HT1080 (cell line): ENCODE measurements at places on chromosomes 5 and 9. TPM values are rescaled to one million over a fixed set of nuclear protein-coding genes. Genes with fewer than 3 reads are reported as not detected.
A peak's percentile ranks its signal among the peaks of the same experiment; 100 is the strongest.

SLC46A2 gene
- not detected in 2 replicates for total RNA-seq

GRCh38 chr5:66198837-66199236 is 54.7 kb downstream of the SREK1 start:
- no peak for DNase-seq

DNA sequence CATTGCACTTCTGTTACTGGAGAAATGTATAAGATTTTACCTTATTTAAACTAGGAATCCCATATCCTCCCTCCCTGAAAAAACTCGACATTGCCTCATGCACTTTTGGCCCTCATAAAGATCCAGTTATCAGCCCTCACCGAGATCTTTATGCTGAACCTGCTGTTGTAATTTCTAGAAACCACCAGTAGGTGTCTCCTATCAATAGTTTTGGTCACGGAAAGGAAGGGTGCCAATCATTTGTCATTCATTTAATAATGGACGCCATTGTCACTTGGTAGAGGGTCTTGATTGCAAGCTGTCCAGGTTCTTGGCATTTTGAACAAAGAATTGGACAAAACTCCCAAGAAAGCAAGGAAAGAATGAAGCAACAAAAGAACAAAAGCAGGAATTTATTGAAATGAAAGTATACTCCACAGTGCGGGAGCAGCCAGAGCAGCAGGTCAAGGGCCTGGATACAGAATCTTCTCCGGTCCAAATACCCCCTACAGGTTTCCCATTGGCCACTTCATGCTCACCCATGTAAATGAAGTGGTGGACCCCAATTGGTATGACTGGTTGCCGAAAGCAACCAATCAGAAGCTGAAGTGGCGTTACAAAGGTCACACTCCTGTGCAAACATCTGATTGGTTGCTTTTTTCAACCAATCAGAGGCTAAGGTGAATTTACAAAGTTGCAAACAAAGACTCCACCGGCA is 524.3 kb downstream of the PSAT1 start:
- DNase-seq = peak; percentile 49

DNA sequence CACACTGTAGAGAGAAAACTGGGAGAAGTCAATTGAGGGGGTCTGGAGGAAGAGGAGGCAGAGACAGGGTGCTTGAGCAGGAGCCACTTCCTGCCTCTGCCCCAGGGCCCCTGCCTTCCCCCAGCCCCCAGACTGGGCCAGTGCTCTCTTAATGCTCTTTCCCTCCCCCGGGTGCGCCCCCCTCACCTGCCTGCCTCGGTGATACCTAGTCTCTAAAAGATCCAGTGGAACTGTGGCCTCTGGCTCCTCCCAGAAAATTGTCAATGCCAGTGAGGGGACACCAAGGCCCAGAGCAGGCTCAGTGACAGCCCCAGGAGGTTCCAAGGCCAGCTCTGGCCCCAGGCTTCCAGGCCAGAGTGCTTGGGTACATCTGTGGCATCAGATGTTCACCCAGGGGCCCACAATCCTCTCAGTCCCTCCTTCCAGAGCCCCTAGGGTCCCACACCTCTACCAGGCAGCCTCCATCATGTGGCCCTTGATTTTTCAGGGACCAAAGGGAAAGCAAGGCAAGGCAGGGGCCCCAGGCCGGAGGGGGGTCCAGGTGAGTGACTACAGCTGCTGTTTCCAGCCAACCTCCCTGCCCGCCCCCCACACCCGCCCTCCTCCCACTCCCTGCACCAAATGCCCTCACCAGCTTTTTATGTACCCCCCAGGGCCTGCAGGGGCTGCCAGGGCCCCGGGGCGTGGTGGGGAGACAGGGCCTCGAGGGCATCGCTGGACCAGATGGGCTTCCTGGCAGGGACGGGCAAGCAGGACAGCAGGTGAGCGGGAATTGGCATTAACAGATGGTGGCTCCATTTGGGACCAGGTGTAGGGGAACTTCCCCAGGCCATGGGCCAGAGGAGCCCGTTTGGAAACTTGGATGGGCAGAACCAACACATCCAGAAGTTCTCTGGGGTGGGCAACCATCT is 33.1 kb upstream of the ORM1 start:
- DNase-seq = no peak

DNA sequence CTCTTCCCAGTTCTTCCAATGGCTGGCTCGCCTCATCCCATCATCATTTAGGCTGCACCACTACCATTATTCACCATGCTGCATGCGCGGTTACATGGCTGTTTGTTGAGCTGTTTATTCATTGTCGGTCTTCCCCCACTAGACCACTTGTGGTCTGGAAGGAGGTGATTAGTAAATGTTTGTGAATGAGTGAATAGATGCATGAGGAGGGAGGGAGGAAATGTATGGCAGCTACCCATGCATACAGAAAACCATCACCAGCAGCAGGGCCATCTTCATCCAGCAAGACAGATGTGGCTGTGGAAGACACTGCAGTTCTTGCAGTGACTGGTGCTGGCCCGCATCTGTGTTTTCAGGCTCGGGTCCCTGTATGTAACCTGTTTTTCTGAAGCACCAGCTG is 113.3 kb upstream of the SAP30L start:
- DNase-seq = no peak

GRCh38 chr5:10324518-10325370 is 17.0 kb upstream of the CMBL start:
- no peak for DNase-seq

DNA sequence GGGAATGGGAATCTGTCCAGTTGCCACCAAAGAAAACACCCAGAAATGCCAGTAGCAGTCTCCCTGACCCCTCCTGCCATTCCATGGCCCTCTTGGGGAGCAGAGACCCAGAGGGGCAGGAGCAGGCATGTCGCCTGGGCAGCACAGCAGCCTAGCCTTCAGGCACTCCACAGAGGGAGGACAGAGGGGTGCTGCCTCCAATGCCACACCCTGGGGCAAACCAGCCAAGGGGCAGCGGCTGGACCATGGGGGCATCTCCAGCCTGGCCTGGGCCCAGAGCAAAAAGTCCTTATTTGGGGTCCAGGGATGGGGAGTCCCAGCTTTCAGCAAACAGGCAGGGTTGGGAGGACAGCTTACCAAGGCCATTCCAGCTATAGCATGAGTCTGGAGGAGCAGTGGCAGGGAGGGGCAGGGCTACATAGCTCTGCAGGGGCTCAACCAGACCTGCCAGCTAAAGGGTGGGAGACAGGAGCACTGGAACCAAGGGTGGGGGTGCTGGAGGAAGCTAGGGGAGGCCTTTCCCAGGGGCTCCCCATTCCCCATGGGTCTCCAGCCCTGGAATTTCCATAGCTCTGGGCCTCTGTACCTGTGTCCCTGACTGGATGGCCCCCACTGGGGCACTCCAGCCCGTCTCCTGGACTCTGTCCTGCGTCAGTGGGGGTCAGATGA is 6.7 kb downstream of the BRD3 start:
- DNase-seq = no peak

DNA sequence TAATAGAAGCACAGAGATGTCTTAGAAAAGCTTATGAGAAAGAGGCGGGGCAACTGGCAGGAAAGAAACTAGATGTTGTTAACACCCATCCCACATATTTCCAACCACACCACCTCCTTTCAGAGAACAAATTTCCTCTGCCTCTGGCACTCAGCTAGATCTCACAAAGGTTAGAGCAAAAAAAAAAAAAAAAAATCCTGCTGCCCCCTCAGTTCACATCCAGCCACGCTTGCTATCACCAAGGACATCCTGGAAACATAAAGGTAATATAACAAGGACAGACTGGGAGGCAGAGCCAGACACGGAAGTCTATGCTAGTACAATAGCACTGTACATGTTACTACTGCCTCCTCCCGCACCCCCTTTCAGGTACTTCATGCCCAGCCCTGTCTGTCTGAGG is 238.0 kb upstream of the PTGER4 start:
- DNase-seq = no peak
